ENCODE measurements at places on chromosomes 11 and 22.

GRCh38 chr11:1130276-1131032 lies 27.3 kb upstream of the MUC5AC start:
- DNase-seq = no peak

DNA sequence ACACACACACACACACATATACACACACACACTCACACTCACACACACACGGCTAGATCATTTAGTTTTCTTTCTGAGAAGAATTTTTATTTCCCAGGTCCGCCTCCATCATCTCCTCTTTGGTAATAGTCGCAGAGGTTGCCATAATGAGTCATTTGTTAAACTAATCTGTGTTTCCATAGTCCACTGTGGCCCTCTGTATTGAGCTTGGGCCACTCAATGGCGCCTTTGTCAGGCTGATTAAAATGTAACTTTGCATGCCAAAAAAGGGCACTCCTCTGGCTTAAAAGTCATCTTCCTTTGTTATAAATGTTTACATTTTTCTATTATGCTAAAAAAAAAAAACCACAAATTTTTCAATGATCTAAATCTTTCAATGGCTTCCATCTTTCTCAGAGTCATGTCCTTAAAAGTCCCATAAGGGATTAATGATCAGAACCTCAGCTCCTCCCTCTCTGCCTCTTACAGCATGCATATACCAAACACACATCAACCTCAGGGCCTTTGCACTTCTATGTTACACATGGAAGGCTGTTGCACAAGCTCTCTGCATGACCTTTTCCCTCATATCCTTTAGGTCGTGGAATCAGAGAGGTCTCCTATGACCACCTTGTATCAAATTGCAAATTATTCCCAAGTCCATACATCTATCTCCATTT lies 35.3 kb downstream of the EHF start:
- no peak for DNase-seq

- peak; percentile 25 for DNase-seq
Measured at GRCh38 chr11:93236741-93237675, 39.2 kb upstream of the SLC36A4 start.

GRCh38 chr22:22458896-22459588 lies 49.5 kb downstream of the ZNF280B start:
- DNase-seq = no peak

DNA sequence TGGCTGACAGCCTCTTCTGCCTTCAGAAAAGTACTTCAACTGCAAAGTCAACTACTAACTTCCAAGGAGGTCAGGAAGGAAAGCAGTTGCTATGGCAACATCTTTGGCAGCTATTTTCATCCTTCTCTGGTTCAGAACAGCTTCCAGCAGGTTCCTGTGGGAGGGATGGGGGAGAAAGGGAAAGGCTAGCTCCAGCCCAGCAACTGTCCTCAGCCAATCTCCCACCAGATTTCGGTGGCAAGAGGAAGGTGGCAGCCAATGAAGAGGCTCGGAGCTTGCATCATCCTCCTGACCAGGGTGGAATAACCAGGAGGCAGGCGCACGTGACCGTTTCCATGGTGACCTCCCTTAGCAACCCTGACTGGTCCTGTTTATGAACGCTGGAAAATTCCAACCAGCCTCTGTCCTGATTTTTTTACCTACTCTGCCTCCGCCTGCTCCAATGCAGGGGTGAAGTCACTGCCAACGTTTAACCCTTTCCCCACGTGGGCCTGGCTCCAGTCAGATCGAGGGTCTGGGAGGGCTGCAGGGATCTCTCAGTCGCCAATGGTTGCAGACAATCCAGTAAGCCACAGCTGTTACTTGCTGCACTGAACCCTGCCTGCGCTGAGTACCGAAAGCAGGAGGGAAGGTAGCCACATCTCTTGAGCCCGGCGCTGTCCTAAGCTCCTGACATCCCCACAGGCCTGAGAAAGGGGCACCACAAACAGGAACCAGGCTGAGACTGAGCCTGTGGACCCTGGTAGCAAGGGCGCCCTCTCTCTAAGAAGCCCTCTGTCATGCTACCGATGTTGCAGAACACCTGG lies 11.2 kb upstream of the MALAT1 start:
- DNase-seq = peak; percentile 100

- no peak for DNase-seq
Measured at GRCh38 chr11:91794146-91794545, 430.5 kb upstream of the FAT3 start.

- no peak for DNase-seq
Measured at GRCh38 chr11:61181489-61181888, 20.3 kb upstream of the VPS37C start.

DNA sequence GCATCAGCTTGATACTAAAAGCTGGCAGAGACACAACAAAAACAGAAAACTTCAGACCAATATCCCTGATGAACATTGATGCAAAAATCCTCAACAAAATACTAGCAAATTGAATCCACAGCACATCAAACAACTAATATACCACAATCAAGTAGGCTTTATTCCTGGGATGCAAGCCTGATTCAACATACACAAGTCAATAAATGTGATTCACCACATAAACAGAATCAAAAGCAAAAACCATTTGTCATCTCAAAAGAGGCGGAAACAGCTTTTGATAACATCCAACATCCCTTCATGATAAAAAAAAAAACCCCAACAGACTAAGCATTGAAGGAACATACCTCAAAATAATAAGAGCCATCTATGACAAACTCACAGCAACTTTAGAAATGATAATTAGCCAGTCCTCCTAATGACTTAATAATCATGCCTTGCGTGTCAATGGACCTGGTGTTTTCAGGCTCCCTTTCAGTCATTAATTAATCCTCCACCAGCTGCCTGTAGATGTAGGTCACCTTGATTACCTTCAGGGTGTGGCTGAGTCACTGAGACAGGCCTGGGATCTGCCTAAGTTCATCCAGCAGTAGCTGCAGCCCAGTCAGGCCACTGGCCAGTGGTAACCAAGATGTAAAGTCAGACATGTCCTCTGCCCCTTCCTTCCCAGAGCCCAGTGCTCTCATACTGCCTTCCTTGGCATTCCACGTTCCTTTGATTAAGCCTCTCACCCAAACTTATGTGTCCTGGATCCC lies 109.8 kb downstream of the EHF start:
- no peak for DNase-seq

DNA sequence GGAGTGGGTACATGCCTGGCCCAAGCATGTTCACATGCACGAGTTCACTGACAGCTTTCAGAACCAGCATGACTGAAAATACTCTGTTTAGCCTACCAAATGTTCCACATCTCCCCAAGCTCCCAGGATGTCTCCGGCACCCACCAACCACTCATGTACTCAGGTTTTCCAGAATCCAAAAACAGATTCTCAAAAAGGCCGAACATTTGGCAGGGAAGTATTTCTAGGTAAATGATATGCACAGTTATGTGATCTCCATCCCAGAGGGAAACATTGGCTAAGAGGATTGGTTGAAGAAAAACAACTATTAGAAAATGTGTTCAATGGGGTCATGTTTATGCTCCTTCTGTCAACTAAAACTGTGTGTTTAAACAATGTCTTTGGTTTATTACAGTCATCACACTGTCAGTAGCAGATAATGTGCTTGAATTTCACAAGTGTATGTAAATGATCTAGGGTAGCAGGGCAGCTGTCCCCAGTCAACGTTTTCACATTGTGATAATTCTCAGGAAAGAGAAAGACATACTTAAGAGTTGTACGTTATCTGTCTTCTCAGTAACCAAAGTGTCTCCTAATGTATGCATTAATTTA lies 52.3 kb downstream of the BARX2 start:
- DNase-seq = no peak

DNA sequence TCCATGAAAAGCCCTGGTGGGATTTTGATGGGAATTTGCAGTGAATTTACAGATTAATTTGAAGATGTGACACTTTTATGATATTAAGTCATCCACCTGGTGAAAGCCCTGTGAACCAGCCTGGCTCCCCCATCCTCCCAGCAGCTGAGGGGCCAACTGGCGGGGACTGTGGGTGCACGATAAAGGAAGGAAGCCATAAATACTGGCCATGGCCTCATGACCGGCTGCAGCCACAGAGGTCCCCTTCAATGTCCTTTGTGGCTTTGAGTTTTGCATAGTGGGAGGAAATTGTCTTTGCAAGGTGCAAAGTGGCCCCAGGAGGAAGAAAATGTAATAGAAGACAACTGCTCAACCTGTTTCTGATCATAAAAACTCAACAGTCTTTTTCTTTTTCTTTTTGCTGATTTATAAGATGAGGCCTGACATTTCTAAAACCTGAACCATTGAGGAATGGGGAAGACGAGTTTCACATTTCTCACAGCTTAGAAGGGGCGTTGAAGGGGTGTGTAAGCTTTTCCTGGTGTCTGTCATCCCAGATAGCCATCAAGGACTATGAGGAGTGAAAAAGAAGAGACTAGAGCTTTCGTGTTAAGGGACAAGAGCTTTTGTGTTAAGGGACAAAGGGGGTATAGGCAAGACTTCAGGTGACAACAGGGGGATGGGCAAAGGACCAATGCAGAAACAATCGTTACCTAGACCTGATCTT lies 6.3 kb upstream of the NDUFV1 start:
- DNase-seq = no peak

GRCh38 chr11:96241331-96241841 lies 101.6 kb downstream of the MAML2 start:
- DNase-seq = no peak

GRCh38 chr11:64112771-64113461 lies 53.0 kb downstream of the MACROD1 start:
- no peak for DNase-seq

DNA sequence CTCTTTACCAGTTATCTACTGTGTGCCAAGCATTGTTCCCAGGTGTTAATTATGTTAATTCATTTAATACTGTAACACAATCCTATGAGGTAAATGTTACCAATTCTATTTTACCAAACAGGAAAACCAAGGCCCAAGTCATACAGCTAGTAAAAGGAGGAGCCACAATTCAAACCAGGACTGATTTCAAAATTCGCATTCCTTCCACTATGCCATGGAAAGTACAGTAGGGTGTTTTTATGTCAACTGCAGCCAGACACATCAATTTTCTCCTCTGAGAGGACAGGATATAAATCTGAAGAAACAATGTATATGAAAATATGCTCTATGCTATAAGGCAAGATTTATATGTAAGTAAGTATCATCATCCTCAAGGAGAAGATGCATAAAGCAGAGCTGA lies 104.3 kb downstream of the RPL27A start:
- DNase-seq = no peak

- DNase-seq = peak; percentile 49
Measured at GRCh38 chr11:77147668-77148321, 19.7 kb downstream of the MYO7A start.

- DNase-seq = no peak
Measured at GRCh38 chr11:10906521-10906920, 48.7 kb upstream of the ZBED5 start.

- DNase-seq = peak; percentile 47
Measured at GRCh38 chr11:129323896-129324502, 51.6 kb upstream of the BARX2 start.

DNA sequence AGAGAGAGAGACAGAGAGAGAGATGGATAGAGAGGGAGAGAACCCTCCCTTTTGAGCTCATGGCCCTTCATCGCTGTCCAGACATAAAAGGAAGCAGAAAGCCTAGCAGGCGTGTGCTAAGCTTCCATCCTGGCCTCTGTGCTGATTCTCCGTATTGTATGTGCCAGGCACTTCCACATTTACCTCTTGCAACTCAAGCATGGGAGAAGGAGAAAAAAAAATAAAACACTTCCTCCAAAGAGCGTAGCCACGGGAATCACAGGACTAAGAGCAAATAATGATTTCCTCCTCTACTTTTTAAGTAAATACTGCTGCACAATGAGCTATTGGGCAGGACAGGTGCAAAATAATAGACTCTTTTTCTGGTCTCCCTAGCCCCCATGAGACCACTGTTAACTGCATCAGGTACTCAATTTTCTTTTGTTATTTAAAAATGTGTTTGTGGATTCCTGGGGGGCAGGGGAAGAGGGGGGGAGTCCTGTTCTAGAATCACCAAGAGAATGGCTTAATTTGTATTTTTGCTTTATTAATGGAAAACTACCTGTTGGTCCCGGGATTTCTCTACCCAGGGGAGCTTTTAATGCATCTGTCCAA lies 154.3 kb downstream of the NXPE2 start:
- no peak for DNase-seq

DNA sequence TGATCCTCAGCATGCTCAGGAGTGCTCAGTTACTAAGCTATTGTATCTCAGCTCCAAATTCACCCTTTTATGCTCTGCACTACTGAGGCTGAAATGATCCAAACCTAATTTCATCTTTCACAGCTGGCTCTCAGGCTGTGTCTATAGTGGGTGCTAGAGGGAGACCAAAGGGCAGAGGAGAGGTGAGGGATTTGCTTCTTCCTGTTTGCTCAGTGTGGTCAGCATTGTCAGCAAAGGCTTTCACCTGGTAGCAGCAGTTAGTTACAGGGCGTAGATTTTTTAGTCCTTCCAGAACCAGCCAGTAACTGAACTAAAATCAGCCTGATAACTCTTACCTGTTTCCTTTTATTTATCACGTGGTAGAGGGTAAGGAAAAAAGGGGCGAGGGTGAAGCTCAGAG lies 33.2 kb downstream of the XRCC6 start:
- DNase-seq = no peak

DNA sequence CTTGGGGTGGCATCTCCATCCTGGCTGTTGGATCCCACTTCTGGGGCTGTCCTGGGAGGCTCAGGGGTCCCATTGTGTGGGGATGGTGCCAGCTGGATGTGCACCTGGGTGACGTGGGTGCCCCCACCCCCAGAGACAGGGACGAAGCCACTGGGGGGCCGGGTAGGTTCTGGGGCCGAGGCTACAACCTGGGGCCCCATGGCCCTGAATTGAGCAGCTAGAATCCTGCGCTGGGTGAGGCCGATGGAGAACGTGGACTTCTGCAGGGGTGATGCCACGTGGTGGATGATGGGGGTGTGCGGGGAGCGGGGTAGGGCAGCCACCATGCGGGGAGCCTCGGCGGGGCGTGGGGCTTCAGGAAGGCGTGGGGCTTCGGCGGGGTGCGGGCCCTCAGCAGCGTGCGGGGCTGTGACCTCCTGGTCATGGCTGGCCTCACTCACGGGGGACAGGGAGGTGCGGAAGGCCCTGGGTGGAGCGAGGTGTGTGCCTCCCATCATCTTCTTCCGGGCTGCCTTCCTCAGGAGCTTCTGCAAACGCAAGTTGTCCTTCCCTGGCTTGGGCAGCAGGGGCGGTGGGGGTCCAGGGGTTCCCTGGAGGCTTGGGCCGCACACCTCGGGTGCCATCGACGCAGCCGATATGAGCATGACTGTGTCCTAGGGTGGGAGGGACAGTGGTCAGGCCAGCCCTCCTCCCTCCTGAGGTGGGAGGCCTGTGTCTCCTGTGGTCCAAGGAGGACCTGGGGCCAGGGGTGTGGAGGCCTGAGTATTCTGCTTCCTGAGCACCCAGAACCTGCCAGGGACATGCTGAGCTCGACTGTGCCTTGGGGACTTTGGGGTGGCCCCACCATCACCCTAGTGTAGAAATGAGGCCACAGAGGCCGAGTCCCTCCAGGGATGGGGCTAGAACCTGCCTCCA lies 1.5 kb downstream of the PRR33 start:
- DNase-seq = peak; percentile 25
